ENCODE measurements at places on chromosomes 3 and 15.
A peak's percentile ranks its signal among the peaks of the same experiment; 100 is the strongest.

GRCh38 chr3:77772459-77772858 is 732.6 kb downstream of the ROBO2 start:
- DNase-seq: no peak

DNA sequence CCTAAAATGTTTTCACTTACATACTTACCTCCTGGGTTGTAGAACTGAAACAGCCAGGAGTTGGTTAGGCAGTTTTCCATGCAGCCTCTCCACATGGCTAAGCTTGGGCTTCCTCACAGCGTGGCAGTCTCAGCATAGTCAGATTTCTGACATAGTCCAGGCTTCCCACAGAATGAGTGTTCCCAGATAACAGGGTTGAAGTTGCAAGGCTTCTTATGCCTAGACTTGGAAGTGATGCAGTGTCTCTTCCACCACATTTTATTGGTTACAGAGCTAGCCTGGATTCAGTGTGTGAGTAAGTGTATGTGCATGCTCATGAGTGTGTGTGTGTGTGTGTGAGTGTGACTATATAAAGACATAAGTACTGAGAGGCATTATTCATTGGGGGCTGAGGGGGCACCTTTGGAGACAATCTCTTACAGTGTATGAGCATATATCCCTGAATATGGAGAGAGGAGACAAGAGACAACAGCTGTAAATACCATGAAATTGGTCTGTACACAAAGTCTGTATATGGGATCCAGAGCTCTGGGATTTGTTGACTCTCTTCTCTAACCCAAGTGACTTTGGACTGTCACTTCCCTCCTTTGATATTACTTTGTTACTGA is 78.1 kb downstream of the ZNF621 start:
- DNase-seq: no peak

GRCh38 chr3:119562307-119562961 is 3.0 kb upstream of the CD80 start:
- DNase-seq: no peak

DNA sequence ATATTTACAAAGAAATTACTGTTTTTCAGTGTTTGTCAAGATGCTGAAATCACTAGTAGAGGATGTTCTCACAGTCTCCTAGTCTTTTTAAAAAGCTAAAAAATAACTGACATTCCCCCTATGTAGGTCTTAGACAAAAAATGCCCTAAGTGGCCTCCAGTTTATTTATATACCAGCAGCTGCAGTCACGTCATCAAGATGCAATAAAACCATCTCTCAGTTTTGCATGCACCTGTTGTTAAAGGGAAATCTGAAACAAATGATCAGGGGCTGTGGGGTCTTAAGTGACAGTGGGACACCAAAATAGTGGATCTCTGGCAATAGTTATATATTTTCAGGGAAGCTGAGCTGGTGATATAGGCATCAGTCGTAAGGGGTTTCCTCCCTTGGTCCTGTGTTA is 146.5 kb upstream of the ARPP21 start:
- DNase-seq: no peak

- no peak for DNase-seq
These were observed 256.9 kb downstream of the UBE2E2 start for GRCh38 chr3:23459889-23460546.

DNA sequence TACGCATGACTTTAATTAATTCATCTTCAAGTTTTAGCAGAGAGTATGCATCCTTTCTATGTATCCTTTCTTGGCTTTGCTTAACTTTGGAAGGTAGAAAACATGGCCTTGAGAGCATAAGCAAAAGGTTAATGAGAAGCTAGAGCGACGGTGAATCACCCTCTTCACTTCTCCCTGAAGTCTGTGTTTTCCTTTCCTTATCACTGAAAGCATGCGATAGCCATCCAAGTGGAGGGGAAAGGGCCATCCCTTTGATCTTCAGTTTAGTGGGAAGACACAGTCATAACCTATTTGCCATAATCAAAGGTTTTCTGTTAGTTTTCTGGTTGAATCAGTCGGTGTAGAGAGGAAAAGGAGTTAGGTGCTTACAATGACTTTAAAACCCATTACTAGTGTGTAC is 354.0 kb upstream of the ROBO2 start:
- DNase-seq: no peak

- no peak for DNase-seq
These were observed 28.4 kb downstream of the CRTC3 start for GRCh38 chr15:90558171-90558573.

- DNase-seq: no peak
These were observed 251.9 kb downstream of the IGSF11 start for GRCh38 chr3:118782755-118783202.

DNA sequence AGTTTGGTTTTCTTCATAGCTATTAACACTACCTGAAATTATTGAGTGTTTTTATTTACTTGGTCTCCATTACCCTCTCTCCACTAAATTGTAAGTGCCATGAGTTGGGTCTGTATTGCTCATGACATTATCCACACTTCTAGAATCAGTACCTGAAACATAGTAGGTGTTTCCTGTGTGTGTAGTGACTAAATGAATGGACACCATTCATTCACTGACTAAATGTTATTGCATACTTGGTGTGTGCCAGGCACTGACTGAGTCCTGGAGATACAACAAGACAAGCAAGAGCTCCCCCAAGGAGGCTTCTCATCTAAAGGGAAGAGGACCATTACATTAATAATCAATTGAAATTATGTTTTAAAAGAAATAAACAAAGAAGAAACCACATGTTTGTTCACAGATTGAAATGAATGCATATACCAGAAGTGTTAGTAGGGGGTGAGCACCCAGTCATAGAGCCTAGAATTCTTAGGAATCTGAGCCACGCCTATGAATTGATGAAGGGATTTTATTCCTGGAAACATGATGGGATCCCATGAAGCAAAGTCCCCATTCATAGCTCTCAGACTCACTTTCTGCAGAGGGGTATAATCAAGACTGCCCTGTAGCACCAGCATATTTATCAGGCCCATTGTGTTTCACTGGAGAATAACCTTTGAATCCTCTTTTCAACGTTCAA is 31.7 kb upstream of the ATOSA start:
- no peak for DNase-seq

DNA sequence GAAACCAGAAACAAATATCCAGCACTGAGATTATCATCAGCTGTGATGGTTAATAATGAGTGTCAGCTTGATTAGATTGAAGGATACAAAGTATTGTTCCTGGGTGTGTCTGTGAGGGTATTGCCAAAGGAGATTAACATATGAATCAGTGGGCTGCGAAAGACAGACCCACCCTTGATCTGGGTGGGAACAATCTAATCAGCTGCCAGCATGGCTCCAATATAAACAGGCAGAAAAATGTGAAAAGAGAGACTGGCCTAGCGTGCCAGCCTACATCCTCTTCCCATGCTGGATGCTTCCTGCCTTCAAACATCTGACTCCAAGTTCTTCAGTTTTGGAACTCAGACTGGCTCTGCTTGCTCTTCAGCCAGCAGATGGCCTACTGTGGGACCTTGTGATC is 869.5 kb downstream of the SI start:
- DNase-seq: peak; percentile 6

DNA sequence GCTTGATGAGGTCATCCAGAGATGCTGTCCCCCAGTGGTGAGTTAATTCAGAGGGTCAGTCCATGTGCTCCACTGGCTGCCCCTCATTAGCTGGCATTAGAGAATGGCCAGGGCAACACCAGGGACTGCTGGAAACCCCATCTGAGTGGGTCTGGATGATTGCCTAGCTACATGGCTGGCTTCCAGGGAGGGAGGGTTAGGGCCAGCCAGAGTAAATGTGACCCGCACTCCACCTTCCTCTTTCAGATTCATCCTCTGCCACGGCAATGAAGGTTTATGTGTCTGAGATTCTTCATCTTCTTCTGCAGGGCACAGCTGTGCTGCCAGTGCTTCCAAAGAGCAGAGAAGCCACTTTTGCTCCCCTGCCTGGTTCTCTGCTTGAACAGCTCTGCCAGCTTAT is 391.9 kb downstream of the OCA2 start:
- no peak for DNase-seq

DNA sequence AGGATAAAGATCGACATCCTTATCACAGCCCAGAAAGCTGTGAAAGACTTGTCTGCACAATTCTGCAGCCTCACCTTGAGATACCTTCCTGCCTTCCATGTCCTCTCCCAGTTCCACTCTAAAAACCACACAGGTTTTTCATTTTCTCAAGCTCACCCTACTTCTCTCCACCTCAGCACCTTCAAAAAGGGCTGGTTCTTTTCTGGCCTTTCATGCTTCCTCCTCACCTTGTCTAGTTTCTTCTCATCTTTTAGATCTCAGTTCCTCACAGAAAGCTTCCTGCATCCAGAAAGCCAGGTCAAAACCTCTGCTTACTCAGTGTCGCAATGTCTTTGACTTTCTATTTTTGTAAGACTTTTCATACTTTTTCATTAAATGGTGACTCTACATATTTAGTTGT is 140.2 kb upstream of the STT3B start:
- DNase-seq: no peak

- no peak for DNase-seq
These were observed 3.1 kb downstream of the LMLN start for GRCh38 chr3:197963019-197963637.

DNA sequence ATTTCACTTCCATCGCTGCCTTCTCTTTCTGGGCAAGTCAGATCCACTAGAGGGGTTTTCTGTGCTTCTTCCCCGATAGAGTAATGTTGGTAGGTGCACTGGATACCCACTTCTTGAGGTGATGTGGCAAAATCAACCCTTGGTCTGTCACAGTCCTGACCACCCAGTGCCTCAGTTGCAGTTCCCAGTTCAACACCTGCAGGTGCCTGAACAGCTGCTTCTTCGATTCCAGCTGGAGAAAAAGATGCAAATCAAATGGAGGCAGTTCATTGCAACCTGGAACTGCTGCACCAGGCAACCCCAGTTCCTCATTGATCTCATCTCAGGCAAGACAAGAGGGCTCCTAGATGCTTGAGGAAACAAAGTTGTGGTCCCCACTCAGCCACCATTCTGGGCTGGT is 186.6 kb downstream of the UBE2E2 start:
- DNase-seq: no peak

DNA sequence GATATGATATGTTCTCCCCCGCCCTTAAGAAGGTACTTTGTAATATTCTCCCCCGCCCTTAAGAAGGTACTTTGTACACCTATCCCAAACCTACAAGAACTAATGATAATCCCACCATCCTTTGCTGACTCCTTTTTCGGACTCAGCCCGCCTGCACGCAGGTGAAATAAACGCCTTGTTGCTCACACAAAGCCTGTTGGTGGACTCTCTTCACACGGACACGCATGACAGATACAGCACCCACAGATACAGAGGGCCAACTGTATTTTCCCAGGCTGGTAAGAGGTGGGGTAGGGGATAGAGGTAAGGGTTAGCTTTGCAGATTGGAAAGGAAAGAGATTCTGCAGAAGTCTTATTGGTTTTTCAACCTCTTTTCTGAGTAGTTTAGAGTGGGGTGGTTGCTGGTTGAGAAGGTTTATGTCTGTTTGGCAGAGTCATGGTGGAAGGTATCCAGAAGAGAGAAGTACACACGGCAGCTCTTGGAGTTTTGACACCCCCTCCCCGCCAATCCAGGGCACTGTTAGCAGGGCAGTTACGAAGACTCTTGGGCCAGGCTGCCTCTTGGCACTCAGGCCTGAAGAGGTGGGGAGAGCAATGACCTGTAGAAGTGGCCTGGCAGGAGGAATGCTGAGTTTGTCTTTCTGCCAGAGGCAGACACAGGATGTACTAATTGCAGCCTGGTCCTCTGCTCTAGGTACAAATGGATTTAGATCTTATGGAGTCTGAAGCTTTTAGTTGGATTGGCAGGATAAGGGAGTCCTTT is 36.0 kb upstream of the IDH2 start:
- no peak for DNase-seq

GRCh38 chr3:67474311-67474710 is 180.1 kb downstream of the SUCLG2 start:
- DNase-seq: no peak

- no peak for DNase-seq
These were observed 431.1 kb downstream of the MFSD1 start for GRCh38 chr3:159232966-159233365.

DNA sequence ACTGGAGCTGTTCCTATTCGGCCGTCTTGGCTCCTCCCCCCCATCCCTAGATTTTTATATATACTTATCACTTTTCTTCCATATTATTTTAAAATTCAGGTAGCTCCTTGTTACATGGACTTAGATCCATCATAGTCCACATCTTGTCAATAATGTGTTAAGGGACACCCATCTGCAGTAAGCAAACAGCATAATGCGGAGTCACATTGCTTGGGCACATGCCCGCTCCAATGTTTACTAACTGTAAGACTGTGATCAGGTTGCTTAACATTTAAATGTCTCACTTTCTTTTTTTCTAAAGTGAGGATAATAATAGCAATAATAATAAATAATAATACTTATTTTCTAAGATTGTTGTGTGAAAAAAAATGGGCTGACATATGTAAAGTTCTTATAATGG is 303.2 kb upstream of the SOX14 start:
- DNase-seq: no peak

- no peak for DNase-seq
These were observed 6.3 kb upstream of the UBE2Q2 start for GRCh38 chr15:75836959-75837334.

DNA sequence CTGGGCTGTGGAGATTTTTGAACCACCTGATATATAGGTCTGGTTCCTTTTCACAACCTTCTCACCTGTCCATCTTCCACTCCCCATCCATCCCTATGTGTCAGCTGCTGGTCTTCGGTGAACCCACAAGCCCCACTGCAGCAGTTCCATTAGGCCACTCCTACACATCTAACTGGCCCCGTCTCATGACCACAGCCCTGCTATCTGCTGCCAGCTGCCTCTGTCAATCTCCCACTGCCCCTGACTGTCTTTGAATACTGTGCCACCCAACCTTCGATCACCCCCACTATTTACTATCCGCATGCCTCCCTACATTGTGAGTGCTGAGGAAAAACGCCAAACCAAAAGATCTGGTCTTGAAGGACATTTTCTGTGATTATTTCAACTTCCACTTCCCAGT is 795.4 kb downstream of the IGSF11 start:
- DNase-seq: no peak

- no peak for DNase-seq
These were observed 92.7 kb downstream of the BOC start for GRCh38 chr3:113304102-113304501.

GRCh38 chr3:149160754-149161300 is 31.4 kb downstream of the HPS3 start:
- no peak for DNase-seq

- no peak for DNase-seq
These were observed 277.9 kb upstream of the NR2F2 start for GRCh38 chr15:96052572-96053030.

GRCh38 chr3:113214917-113215595 is 3.7 kb downstream of the BOC start:
- DNase-seq: no peak

DNA sequence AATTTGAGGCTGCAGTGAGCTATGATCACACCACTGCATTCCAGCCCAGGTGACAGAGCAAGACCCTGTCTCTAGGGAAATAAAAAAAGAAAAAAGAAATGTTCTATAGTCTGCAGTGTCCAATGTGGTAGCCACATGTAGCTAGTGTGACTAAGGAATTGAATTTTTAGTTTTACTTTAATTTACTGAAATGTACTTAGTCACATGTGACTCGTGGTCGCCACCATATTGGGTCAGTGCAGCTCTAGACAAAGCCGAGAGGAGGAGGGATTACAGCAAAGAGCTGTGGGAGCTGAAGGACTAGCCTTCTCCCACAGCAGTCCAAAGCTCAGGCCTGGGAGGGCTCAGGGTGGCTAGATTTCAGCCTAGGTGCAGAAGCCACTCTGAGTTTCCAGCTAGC is 65.9 kb upstream of the NTRK3 start:
- no peak for DNase-seq

GRCh38 chr3:61613666-61614065 is 52.3 kb downstream of the PTPRG start:
- DNase-seq: no peak

Measured in SW 1271 (cell line).